ENCODE measurements at places on chromosomes 6 and 20.

DNA sequence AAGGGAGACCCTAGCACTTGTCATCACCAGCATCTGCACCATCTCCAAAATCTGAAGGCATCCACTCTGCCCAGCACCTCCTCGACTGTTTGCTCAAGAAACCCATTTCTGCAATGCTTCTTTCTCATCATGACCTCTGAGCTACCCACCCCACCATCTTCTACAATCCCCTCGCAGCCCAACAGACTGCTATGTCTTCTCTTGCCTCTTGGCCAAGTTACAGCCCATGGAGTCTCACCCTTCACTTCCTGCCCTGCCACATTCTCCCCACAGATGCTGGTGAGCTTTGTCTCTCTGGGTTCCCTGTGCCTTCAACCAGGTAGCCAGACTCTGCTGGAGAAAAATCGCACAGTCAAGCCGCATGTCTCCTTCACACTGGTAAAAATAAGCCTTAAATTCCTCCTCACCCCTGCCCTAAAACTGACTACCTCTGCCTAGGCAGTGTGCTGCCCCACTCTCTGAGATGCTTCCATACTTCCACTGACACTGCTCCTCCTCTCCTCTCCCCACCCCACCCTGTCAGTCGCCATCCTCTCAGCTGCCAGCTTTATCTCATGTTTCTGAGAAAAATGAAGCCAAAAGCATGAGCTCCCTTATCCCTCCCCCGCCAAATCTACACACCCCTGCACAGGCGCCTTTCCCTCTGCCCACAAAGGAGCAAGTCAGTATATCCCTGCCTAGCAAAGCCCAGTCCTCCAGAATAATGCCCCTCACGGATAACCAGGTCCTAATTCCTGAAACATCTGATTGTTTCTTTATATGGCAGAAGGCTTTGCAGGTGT, 2.3 kb upstream of the TXNDC5 start:
- no peak for DNase-seq

DNA sequence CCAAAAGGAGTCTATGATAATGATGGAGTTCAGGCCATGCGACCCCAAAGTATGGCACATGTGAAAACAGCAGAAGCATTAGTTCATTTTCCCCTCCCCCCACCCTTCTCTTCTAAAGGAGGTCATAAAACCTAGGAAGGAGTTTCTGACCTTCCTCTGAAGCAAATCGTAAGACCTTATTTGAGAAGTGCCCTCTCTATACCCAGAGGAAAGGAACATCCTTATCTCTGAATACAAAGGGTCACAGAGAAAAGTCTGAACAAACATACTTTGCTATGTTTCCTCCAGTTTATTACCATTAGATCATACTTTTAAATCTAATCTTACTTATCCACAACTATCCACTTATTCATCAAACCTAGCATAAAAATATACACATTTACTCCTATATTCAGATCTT, 48.6 kb downstream of the SLX4IP start:
- no peak for DNase-seq

GRCh38 chr20:54218470-54218869, 10.6 kb downstream of the PFDN4 start:
- no peak for DNase-seq

GRCh38 chr6:147213772-147214171, 9.6 kb downstream of the STXBP5 start:
- no peak for DNase-seq

DNA sequence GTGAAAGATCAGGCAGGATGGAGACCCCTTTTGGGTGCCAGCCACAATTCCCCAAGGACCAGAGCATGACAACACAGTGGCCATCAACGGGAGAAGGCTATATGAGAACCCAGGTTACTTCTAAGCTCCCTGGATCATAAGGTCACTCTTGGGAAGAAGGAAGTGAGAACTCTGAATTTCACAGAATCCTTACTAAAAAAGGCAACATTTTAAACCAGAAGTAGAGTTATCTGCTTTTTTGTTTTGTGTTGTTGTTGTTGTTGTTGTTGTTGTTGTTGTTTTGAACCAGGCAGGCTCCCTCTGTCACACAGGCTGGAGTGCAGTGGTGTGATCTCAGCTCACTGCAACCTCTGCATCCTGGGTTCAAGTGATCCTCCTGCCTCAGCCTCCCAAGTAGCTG, 107.4 kb upstream of the TNFAIP3 start:
- DNase-seq, result no peak

DNA sequence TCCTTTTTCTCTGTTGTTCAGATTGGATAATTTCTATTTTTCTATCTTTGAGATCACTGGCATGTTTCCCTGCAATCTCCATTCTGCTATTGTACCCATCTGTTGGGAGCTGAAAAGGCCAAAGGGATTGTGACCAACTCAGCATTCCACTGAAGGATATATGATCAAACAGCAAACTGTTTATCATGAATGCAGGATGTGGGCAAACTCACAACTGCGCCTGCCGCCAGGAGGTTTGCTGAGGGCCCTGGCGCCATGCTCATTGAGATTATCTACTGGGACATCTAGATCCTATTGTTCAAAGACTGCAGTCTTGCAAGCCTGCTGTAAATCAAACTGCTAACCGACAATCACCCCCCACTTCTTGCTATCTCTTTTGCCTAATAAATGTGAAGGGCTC, 3.8 kb upstream of the FKBP1A start:
- no peak for DNase-seq

GRCh38 chr20:7237251-7237650, 469.8 kb downstream of the BMP2 start:
- no peak for DNase-seq

GRCh38 chr6:157097255-157097955, 225.9 kb downstream of the TMEM242 start:
- DNase-seq, result no peak

DNA sequence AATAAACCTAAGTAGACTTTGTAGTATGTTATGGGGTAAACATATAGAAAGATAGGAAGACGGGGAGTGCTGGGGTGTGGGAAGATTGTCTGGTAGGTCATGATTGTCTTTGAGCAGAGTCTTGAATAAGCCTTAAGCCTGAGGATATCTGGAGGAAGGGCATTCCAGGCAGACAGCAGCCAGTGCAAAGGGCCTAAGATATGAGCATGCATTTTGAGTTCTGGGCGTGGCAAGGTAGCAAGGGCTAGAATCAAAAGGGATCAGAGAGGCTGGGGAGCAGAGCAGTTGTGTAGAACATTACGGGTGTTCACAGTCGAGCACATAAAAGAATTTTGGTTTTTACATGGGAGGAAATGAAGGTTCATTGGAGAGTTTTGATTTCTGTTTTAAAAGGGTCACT, 14.3 kb downstream of the BICRAL start:
- no peak for DNase-seq

GRCh38 chr20:19913927-19914614, 103.1 kb upstream of the NAA20 start:
- DNase-seq, result no peak

DNA sequence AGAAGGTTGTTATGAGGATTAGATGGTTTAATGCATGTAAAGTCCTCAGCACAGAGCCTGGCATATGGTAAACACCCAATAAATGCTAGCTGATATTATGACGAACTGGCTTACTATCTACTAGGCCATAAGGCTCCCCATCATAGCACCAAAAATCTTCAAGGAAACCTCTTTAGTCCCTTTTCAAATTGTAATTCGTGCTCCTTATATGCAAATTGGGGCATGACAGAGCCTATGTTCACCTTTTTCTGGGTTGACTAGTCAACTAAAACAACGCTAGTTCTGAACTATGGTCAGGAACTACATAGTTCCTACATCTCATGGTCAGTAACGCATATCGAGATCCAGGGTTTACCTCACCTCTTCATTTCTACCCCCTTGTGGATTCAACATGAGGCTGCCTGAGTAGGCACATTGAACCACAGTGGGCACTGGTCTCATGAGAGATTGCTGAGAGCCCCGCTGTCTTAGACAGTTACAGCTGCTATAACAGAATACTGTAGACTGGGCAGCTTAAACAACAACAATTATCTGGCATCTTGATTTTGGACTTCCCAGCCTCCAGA, 97.2 kb upstream of the TNFAIP3 start:
- DNase-seq, result no peak

- DNase-seq, result peak; percentile 34
Observed at GRCh38 chr20:21615617-21616080, 89.8 kb upstream of the PAX1 start.

DNA sequence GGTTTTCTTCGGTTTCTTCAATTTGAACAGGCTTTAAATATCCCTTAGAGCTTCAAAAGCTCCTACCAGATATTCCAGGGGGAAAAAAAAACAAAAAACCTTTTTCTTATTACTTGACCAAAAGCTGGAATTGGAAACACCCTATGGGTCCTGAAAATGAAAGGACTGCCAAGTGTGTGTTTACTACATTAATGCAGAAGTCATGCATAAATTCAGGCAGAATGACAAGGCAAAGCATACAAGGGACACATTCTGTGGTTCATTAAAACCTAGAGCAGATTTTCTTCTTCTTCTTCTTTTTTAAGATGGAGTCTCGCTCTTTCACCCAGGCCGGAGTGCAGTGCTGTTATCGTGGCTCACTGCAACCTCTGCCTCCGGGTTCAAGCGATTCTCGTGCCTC, 119.1 kb downstream of the GMDS start:
- no peak for DNase-seq

DNA sequence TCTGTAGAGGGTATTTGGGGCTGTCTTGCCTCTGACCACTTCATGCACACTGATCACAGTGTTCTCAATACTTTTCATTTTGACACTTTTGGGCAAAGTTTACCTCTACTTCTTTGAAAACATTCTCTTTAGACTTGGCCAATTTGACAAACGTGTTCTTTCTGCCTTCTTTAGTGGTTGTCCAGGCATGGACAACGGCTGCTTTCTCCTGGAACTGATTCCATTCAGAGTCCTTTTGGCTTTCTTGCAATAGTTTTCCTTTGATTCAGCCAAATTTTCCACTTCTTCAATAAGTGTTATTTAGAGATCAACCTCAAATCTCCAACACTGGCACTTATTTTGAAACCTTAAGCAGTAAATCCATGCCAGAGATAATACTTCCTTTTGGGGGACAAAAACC, 6.7 kb upstream of the CST9 start:
- no peak for DNase-seq

DNA sequence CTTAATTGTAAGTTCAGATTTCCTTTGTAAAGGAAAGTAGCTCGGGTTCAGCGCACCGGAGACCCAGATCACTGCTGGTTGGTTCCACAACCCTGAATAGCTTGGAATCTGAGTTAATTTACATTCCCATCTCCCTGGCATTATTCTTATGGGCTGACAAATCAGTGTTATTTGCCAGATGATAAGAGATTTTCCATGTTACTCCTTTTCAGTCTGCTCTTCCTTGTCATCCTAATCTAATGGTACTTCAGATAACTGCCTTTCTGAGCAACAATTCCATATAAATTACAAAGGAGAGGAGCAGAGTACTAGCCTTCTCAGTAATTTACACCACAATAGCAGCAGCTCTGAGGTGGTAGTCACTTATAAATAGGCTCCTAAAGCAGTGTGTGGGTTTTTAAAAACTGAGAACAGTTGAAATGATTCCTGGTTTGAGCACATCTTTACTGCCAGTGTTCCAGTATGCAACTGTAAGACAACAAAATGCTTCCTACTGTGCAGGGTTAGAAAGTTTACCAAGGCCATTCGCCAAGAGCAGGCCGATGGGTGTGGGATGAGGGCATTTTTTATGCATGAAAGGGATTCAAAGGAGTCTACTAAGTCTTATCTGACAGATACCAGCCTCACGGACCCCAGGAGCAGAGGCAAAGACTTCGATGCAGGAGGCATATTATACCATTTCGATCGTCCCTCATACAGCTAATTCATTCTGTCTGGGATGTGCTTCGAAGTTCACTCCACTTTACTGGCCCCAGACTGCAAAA, 89.7 kb downstream of the NDUFAF5 start:
- no peak for DNase-seq

DNA sequence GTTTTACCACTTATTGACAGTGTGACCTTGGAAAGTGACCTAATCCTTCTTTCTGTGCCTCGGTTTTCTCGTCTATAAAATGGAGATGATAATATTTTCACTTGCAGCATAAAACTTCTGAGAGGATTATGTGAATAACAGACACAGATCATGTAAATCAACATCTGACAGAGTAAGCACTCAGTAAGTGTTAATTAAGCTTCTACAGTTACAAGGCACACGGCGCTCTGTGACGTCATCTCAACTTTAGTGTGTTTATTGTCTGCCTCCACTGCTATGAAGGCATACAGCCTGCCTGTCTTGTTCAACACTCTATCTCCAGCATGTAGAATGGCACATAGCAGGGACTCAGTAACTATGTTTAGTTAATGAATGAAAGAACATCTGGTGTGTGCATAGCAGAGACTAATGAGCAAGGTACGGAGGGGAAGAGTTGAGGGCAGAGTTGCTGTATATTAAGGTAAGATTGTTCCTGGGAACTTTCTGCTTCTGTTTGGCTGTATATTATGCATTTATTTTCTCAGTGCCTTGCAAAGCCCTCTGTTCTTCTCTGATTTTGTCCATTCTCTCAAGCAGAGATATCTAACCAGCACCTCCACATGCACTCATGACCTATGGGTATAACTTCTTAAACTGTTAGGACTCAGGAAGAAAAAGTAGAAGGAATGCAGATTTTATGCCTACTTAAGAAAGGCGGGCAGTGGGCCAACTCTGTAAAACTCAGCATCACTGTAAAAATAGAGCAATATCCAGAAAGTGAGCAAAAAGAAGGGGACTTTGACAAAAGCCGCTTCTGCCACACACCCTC, 66.4 kb upstream of the STMND1 start:
- no peak for DNase-seq

GRCh38 chr20:59137532-59137931, 26.1 kb upstream of the ZNF831 start:
- no peak for DNase-seq

- DNase-seq, result no peak
Observed at GRCh38 chr6:170193326-170193821, 97.5 kb downstream of the DLL1 start.

DNA sequence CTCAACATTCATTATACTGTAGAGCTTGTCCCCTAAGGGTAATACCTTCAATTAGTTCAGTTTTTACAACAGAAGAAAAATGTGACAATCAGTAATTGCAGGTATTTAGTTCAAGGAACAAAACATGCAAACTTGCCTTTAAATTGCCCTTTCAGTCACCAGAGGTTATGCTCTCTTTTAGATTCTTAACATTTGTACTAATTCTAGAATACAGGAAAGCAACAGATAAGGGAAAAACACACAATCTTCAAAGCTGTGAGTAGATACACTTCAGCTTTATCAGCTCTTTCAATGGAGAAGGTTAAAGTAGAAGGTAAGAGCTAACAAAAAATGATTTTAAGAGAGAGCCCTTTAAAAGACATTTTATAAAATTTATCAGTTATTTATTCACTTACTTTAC, 173.1 kb downstream of the HS3ST5 start:
- no peak for DNase-seq

GRCh38 chr6:20438462-20439070, 36.9 kb downstream of the E2F3 start:
- DNase-seq, result no peak

- no peak for DNase-seq
Observed at GRCh38 chr20:10864076-10864672, 190.4 kb upstream of the JAG1 start.

Measured in CD4-positive, alpha-beta T cell treated with Interleukin-21 for 1 hour (primary cell).